ENCODE measurements at places on chromosomes 3 and 15.

DNA sequence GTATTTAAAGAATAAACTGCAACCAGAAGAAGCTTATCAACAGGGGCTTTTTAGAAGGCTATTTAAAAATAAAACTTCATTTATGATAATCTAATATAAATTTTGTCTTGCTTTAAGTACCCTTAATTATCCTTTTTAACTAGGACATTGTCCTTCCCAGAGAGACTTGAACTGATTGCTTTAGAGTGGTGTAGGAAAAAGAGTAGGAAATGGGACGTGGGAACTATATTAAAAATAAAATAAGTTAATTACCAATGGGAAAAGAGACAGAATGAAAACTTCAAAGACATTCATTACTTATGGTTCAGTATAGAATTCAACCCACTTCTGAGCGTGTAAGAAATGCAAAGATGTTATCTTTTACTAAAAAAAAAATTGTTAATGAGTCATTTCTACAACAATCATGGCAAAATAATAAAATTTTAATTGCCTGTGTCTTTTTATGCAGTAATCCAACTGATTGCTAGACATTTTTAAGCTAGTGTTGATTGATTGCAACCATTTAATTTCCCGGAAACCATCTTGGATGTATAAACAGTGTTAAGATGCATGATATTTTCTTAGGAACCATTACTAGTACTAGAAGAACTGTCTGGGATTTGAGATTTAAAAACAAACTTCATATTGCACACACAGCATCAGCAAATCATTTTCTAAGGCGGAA is 298.8 kb upstream of the UMPS start:
- no peak for DNase-seq

DNA sequence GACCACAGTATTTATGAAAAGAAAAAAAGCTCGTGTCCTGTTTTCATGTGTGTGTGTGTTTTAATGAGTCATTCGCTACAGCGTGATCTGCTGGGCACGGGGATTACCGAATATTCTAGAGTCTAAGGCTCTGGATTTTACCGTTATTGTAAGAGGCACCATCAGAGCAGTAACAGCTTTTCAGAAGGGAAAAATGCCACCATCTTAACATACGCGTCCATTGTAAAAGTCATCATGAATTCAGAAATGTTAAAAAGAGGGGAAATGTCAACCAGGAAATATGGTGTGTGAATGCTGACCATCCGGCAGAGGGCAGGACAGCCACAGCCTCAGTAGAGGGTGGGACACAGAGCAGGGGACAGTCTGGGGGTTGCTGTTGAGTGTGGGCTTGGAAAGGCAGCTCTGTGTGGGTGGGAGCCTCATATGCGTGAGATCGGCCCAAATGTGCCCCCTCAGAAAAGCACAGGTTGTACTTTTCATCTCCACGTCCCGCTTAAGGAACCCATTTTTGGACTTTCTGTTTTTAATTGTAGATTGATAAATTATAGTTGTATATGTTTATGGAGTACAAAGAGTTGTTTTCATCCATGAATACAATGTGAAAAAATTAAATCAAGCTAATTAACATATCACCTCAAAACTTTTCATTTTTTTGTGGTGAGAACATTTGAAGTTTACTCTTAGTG is 69.6 kb downstream of the ASB7 start:
- no peak for DNase-seq

- peak; percentile 68 for DNase-seq
These were observed 2.0 kb downstream of the NRROS start for GRCh38 chr3:196641333-196642054.

DNA sequence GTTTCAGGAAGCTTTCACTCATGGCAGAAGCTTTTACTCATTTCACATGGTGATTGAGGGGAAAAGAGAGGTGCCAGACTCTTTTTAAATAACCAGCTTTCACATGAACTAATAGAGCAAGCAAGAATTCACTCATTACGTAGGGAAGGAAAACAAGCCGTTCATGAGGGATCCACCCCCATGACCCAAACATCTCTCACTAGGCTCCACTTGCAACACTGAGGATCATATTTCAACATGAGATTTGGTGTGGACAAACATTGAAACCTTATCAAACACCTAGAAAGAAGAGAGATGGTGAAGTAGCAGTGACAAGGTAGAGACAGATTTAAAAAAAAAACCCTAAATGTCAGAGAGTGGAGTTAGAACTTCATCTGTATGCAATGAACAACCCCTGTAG is 408.6 kb upstream of the PDZRN3 start:
- DNase-seq, result no peak

DNA sequence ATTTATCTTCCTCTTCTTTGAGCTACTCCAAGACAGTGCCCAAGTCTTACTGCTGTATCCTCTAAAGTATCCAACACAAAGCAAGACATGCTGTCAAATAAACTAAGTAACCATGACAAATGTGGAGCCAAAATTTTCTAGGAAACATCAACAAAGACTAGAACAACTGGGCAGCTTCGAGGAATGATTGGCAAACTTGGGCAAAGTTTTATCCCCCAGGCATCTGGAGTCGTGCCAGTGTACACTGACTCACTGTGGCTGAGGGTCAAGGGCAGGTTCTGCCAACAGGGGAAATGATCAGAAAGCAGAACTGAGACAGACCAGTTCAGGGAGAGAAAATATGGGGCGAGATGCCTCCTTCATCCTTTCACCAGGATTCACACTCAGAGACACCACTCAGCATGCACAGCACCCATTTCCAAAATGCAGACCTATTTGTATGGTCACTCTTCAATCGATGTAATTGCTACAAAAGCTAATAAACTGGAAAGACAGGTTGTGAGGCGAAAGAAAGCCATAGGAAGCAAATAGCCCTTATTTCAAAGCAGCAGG is 65.8 kb downstream of the MB21D2 start:
- DNase-seq, result peak; percentile 5

GRCh38 chr3:58581328-58582091 is 4.3 kb upstream of the FAM107A start:
- DNase-seq, result no peak

DNA sequence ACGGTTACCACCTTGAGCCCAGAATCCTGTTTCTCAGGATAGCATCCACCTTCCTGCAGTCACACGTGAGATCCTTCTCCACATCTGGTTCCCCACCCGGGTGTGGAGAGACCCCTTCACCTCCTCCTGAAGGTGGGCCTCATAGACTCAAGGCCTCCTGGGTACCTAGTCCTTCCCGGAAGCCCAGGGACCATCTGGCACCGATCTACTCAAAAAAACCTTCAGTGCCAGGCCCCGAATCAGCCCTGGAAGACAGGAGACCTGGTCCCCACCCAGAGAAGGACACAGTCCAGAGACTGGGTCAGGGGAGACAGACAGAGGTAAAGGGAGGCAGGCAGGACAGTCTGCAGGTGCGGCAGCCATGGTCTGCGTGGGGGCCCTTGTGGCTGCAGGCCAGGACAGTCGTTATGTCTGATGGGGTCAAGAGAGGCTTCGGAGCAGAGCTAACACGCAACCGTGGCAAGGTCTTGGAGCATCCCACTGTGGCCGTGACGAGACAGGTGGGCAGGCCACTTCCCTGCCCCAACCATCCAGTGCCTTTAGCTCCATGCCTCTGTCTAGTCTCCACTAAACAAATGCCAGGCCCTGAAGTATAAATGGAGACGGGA is 112.2 kb upstream of the ABHD17C start:
- DNase-seq, result no peak
